ENCODE measurements at places on chromosomes 7 and 10. TPM values are rescaled to one million over a fixed set of nuclear protein-coding genes. Genes with fewer than 3 reads are reported as not detected.

The ERV3-1 gene
- 10.7 TPM for total RNA-seq

The PLAC9 gene
- not detected for total RNA-seq

The ANLN gene
- total RNA-seq: 45.0 TPM

The SFRP5 gene
- total RNA-seq: 0.60 TPM

The RBP3 gene
- total RNA-seq: not detected

The EN2 gene
- total RNA-seq: not detected

The MEOX2 gene
- not detected for total RNA-seq

The RSU1 gene
- 42.4 TPM for total RNA-seq

The C10orf67 gene
- 0.32 TPM for total RNA-seq

The AKR1E2 gene
- 6.5 TPM for total RNA-seq

The ZNF3 gene
- total RNA-seq: 18.9 TPM

The MBL2 gene
- not detected for total RNA-seq

The NSMCE4A gene
- total RNA-seq: 50.8 TPM

The SYPL1 gene
- 44.6 TPM for total RNA-seq

The CACNB2 gene
- total RNA-seq: not detected

The COL17A1 gene
- total RNA-seq: not detected

GRCh38 chr7:101549734-101550133 is 79.4 kb downstream of the MYL10 start:
- no peak for DNase-seq

- peak; percentile 3 for DNase-seq
Measured at GRCh38 chr7:80428161-80429054, 83.5 kb downstream of the GNAT3 start.

DNA sequence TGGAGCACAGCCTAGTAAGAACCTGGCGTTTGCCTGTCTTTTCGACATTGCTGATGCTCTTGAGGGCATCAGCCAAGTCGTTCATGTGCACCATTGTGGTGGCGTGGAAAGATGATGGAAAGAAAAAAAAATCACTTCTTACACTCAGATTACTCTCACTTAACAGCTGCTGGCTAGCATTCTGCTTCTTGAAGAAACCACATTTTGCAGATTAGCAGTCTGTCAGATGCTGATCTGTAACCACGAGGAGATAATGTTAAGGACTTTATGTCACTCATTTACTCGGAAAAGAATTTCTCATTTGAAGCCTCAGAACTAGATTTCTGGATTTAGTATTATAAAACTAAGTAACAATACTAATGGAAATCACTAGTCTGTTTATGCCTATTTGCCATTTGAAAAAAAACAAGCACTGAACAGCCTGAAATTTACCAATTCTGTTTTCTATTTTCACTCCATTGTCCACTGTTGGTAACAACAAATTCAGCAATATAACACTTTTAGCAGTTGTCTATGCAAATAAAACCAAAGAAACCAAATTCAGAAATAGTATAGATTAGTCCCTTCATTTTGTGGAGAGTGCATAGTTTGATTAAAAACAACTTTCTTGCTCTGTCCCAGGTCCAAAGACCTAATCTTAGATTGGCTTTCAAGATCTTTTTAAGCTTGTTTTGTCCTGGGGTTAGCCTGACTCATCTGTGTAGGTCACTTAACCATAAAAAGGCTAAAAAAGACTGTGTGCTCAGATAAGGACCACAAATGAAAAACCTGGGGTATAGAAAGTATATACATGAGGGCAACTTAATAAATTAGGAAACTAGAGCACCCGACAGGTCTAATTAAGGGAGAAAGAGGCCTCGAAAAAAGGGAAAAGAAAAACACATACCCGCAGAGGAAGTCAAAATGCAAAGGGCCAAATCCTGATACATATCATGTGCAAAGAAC is 67.5 kb downstream of the NT5C2 start:
- no peak for DNase-seq

- no peak for DNase-seq
Measured at GRCh38 chr7:106063692-106064091, 48.4 kb downstream of the SYPL1 start.

DNA sequence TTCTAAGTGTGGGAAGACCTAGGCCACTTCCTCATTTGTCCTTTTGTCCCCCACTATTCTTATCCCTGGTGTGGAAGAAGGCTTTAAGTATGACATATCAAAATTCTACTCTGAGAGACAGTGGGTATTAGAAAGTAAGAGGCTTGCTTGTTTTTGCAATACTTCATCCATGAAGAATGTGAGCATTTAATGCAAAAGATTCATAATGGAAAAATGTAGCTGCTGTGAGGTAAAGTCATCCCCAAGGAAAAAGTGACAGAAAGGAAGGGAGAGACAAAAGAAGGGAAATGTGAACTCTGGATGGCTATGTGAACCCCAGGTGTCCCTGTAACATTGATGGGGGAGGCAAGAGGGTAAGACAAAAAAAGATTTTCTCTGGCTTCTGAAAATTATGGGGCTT is 607.5 kb downstream of the SORCS1 start:
- DNase-seq: no peak

DNA sequence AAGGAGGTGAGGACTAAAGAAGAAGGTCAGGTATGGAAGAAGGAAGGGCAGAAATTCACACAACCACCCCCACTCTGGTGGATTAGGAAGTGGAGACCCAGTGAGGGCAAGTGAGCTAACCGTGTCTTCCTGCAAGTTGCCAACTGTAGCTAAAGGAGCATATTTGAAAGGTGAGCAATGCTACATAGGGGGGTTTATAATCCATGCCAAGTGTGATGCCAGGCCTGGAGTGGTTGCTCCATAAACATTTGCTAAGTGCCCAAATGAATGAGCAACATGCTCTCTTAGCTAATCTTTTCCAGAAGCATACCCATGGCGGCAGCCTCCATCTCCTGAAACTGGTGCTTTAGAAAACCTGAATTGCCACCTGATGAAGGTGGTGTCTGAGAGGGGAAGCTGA is 121.6 kb downstream of the LRRC18 start:
- no peak for DNase-seq

DNA sequence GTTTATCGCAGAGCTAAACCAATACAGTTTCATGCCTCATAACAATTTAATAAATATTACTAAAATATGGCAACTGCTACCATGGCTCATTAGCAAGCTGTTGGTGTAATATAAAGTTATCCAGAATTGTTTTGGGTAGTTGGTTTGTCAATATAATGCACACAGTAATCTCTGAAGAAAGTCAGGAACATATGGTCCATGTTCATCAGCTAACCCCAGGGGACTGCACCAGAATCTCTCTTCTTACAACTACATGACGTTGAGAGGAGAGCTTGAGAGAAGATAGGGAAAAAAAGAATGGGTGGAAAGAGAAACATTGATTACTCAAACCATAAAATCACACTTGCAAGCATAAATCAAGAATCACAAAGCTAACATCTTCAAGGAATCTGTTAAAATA is 333.7 kb downstream of the NRG3 start:
- DNase-seq: no peak

GRCh38 chr10:30832749-30833627 is 198.7 kb downstream of the ZNF438 start:
- DNase-seq: no peak

DNA sequence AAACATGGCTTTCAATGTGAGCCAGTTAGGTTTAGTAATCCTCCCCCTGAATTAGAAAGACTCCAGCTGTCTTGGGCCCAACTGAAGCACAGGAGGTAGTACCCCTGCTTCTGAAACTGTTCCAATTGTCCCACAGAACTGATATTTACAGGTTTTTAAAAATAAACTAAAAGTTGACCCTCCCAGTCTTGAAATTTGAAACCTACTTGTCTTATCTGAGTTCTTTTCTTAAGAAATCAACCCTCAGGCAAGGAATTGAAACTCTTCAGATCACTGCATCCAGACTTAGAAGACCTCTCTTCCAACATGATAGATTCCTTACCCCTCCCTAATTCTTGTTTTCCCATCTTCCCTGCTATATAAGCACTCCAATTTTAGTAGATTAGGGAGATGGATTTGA is 13.3 kb upstream of the ARHGAP21 start:
- DNase-seq: no peak

- DNase-seq: no peak
Measured at GRCh38 chr7:7231865-7232264, 49.5 kb downstream of the C1GALT1 start.

GRCh38 chr10:43221419-43222209 is 45.3 kb downstream of the RASGEF1A start:
- no peak for DNase-seq

DNA sequence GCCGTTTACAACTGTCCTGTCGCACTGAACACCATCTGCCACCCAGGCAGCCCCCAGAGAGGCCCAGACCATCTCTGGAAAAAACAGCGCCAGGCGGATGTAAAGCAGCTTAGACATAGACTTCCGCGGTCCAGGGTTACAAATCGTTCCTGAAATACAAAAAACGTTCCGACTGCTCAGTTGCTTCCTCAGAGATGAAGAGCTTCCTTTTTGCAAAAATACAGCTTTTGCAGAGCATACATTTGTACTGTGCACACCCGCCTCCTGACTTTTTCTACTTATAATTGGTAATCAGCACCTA is 11.4 kb downstream of the DAGLB start:
- peak; percentile 80 for DNase-seq

- no peak for DNase-seq
Measured at GRCh38 chr7:39954694-39955093, 4.6 kb downstream of the CDK13 start.

- DNase-seq: no peak
Measured at GRCh38 chr10:113945075-113945686, 90.7 kb downstream of the NHLRC2 start.

- peak; percentile 9 for DNase-seq
Measured at GRCh38 chr7:36198854-36199266, 45.8 kb downstream of the EEPD1 start.

DNA sequence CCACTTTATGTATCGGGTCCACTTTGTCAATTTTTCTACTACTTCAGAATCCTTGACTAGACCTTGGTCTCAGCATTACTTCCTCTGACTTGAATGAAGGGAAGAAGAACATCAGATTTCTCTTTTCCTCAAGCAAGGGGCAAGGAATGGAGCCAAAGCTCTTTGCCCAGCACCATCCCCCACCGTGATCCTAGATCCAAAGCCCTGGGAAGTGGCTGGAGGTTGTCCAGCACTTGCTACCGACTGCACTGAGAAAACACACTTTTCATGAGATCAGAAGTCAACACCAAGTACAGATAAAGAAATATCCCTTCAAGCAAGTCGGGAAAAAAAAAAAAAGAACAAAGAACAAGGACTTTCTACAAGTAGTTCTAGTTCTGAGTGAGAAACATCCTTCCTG is 102.1 kb upstream of the DDC start:
- DNase-seq: no peak

DNA sequence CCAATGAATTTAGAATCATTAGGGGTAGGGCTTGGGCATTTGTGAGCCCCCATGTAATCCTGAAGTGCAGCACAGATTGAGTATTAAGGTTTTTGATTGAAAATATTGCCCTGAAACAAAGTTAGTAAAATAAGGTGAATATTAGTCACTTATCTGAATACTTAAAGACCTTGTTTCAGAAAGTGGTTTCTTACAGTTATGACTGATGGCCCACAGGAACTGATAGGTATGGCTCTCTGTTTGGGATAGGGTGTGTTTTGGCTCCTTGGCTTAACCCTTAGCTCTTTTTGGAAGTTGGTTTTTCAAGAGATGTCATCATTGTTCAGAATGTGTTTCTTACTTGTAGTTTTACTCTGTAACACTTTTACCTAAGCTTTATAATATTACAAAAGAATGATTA is 34.8 kb downstream of the MDFIC start:
- DNase-seq: no peak

DNA sequence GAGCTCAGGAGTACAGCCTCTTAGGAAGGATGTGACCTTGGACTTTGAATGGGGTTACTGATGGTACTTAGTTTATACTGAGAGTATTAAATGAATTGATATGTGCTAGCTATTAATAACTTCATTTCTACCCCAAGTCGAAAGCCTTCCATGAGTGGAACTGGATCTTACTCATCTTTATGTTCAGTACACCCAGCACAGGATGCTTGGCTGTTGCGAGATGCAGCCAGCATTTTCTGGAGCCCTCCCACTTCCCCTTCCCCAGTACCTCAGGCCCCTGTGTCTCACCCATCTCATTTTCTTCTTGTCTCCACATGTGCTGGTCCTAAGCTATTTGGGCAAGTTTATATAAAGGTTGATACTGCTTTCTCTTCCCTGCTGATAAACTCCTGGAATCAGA is 7.2 kb downstream of the UPP1 start:
- DNase-seq: peak; percentile 51

DNA sequence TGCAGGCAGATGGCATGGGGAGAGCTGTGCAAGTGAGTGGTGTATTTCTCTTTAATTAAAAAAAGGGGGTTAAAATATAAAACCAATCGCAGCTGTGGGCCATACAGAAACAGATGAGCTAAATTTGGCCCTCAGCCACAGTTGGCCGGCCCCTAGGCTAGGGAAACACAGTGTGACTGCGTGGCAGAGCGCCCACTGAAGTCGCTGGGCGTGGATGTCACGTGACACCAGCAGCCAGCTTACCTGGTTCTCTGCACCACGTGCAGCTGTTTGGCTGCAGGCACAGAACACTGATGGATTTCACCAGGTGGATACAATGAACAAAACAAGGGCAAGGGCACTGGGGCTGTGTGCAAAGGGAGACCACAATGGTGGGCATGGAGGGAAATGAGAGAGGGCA is 119.3 kb upstream of the ZNF746 start:
- no peak for DNase-seq

DNA sequence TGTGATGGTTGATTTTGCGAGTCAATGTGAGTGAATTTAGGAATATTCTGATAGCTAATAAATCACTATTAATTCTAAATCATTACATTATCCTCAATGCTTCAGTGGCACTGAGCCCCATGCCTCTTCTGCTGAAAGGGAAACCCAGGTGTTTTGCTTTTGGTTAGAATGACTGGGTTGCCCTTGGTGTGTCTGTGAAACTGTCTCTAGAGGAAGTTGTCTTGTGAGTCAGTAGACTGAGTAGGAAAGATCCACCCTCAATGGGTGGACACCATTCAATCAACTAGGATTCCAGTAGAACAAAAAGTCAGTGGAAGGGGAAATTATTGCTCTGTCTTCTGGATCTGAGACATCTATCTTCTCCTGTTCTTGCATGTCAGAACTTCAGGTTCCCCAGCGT is 472.4 kb downstream of the ANKRD7 start:
- no peak for DNase-seq
